Mesangial cell (primary cell): ENCODE measurements at places on chromosomes 6 and 20. TPM values are rescaled to one million over a fixed set of nuclear protein-coding genes. Genes with fewer than 3 reads are reported as not detected.

CEP162 gene
- total RNA-seq: 1.0 and 2.3 TPM in 2 replicates

FAM217A gene
- not detected in 2 replicates for total RNA-seq

TSHZ2 gene
- total RNA-seq: 0.33 and 5.6 TPM in 2 replicates

RBBP8NL gene
- total RNA-seq: not detected in 2 replicates

RHAG gene
- total RNA-seq: not detected in 2 replicates

BPIFA1 gene
- not detected in 2 replicates for total RNA-seq

ATP6V1G2 gene
- total RNA-seq: 0.63 and 0.98 TPM in 2 replicates

SNHG17 gene
- total RNA-seq: 49.5 and 50.6 TPM in 2 replicates

POU3F2 gene
- not detected in 2 replicates for total RNA-seq

CCDC170 gene
- 0.33 and 0.76 TPM in 2 replicates for total RNA-seq

RAD21L1 gene
- total RNA-seq: not detected in 2 replicates

SLC17A3 gene
- 0.89 TPM in 1 of 2 replicates, not detected in the other for total RNA-seq

STMND1 gene
- total RNA-seq: not detected in 2 replicates

TASP1 gene
- 2.0 and 3.2 TPM in 2 replicates for total RNA-seq

GRIK2 gene
- 1.0 and 1.1 TPM in 2 replicates for total RNA-seq

SEMG1 gene
- total RNA-seq: not detected in 2 replicates

EXOC2 gene
- total RNA-seq: 18.3 and 25.6 TPM in 2 replicates

BNIP5 gene
- total RNA-seq: not detected in 2 replicates

TBCC gene
- total RNA-seq: 30.8 and 34.2 TPM in 2 replicates

TRIM40 gene
- total RNA-seq: not detected in 2 replicates

TREML2 gene
- not detected in 2 replicates for total RNA-seq

CGA gene
- not detected in 2 replicates for total RNA-seq

OTOR gene
- total RNA-seq: not detected in 2 replicates

SALL4 gene
- 0.65 and 1.8 TPM in 2 replicates for total RNA-seq
